ENCODE measurements at places on chromosomes 4 and X.

DNA sequence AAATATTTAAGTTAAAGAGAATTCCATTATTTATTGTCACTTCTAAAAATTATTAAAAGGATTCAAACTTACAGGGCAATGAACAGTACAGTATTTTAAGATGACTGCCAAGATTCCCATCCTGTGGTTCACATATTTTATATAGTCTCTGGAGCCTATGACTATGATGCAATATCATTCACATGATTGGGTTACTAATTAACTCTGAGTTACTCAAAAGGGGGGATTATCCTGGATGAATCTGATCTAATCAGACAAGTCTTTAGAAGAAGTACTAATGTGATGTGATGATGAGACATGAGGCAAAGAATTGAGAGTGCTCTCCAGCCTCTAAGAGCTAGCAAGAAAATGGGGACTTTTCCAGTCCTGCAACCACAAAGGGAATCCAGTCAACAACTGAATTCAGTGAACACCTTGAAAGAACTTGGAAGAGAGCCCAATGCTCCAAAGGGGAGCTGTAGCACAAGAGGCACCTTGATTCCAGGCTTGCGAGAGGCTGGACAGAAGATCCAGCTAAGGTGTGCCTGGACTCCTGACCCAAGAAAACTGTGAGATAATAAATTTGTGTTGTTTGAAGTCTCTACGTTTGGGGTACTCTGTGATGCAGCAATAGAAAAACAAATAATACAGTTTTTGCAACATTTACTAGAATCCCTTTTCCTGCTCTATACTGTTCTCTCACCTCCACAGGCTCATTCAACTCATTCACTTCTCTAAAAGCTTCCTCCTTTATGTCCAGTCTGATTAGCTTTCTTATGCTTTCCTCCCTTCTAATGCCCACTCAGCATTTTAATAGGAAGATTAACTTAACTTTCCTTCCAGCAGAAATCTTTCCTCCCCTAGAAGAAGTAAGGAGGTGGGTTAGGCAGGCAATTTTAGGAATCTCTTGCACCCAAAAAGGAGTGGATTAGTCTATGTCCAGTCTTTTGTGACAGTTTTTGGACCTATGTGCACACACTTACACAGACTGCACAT lies 133.8 kb upstream of the LCORL start:
- peak; percentile 4 for DNase-seq

DNA sequence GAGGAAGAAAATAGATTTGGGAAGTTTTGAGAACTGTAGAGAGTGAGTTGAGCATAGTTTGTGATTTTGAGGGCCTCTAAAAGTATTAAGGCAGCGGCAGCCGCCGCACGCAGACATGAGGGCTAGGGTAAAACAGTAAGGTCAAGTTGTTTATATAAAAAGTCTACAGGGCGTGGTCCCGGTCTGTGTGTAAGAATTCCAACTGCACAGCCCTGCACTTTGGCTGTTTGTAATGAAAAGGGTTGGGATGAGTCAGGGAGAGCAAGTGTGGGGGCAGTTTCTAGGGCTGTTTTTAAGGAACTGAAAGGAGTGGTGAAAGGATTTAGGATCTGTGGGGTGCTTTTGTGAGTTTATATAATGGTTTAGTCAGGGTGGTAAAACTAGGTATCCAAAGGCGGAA lies 55.0 kb downstream of the BEX3 start:
- no peak for DNase-seq

DNA sequence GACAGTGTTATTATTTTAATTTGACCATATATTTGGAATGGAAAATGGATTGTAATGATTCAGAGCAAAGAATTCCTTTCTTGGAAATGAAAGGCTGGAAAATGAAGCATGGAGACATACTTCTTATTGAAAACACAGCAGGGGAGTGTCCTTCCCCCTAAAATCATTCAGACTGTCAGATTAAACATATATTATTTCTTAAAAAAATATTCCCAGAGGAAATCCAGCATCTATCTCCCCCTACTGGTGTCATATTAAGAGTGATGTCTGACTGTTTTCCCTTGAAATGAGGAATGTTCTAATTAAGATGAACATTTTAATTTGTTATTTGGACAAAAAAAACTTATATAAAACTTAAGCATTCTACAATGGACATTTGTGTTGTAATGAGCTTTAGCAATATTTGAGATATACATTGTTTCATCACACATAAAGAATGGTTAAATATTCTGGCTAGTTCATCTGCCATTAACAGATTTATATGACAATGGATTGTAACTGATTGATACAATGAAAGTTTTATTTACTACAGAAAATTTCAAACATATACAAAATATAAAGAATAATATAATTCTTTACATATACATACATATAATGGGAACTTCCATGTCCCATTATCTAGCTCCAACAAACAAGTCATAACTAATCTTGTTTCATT lies 264.6 kb downstream of the SPRY1 start:
- no peak for DNase-seq

DNA sequence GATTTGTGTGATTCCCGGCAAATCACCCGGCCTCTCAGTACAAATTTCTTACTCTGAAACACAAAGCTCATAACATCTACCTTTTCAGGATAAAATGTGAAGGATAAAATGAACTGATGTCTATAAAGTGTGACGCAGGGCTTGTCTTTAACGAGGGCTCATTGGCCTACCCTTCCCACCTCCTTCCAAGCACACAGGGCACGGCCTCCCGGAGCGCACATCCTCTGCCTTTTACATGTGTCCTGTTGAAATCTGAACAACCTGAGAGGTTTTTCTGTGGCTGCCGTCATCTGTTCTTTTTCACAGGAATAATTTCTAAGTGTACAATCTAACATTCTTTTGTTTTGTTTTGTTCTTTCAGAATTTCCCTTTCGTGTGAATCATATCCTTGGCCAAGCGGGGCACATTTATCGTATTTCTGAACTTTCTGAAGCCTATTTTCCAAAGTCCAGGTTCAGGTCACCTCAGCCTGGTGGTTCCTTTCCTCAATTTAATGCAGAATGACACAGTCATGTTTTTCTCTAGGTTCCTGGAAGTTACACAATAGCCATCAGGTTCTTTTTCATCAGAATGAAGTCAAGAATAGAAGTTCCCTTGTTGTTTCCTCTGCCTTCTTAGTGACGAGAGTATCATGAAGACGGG lies 53.1 kb upstream of the SPRY1 start:
- no peak for DNase-seq

- no peak for DNase-seq
Observed at GRCh38 chr4:6917461-6918271, 8.0 kb downstream of the TBC1D14 start.

Measured in foreskin keratinocyte (primary cell).